ENCODE measurements at places on chromosomes 7 and 10. TPM values are rescaled to one million over a fixed set of nuclear protein-coding genes. Genes with fewer than 3 reads are reported as not detected.

- no peak for DNase-seq
Measured at GRCh38 chr10:6868036-6868725, 288.1 kb upstream of the PRKCQ start.

GRCh38 chr10:101843032-101844021 is at the start of gene KCNIP2:
Gene KCNIP2 (minus strand): TSS chr10:101843800. CDS start chr10:101843568, 232 bp downstream.
- no peak for DNase-seq

DNA sequence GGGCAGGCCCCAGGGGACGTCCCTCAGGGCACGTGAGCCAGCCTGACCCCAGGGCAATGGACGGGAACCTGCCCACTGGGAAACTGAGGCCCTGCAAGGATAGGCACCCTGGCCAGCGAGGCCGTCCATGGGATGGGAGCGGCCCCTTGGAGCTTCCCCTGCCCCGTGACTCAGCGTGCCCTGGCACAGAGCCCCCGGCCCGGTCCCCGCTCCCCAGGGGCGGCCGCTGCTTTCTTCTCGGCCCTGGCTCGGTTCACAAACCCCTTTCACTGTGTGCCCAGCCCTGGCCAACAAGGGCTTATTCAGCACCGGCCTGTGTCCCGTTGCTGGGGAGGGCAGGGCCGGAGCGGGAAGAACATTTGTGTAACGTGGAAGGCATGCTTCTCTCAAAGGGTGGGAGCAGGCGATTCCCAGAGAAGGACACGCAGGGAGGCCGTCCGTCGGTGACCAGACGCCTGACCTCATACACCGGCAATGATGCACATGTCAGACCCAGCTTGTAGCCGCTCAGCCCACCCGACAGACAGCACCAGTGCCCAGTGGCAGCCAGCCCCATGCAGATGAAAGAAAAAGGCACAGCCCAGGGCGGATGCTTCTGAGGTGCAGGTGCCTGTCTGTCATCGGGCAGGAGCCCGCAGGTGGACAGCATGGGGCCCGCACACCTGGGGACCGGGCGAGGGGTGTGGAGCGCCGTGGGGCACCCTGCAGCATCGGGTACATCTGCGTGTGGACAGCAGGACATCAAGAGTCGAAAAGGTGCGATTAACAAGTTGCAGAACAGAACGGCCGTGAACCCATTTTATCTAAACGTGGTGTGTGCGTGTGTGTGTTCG is 94.5 kb downstream of the PDGFA start:
- DNase-seq: peak; percentile 52

GRCh38 chr10:25699631-25700030 is 234.4 kb upstream of the MYO3A start:
- no peak for DNase-seq

GRCh38 chr7:4781366-4782069 is 6.1 kb downstream of the AP5Z1 start:
- DNase-seq: no peak

DNA sequence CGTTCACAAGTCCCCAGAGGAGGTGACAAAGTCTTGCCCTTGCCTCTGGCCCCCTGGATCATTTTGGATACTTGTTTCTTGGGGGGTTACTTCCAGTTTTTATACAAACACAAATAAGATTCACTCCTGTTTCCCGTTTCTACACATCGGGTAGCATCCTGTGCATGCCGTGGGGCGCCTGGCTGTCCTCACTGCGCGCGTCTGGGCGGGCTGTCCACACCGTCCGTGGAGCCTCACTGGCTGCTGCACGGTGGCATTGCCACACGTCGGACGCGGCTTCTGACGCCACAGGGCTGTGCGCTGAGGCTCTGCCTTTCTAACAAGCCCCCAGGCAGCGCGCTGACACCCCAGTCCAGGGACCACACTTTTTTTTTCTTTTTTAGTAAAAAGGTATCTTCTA is 18.4 kb downstream of the BNIP3 start:
- DNase-seq: no peak

DNA sequence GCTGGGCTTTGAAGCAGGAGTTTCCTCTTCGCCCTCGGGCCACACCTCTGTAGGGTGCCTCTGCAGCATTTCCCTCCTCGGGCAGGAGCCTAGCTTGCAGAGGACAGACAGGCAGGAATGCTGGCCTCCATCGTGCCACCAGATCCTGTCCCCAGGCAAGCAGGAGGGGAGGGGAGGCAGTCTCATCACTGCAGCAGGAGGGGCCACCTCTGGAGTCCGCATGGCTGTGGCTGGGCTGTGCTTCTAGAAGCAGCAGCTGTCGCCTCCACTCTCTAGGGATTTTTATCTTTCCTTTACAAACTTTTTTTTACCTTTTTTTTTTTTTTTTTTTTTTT is 181.4 kb downstream of the CUX1 start:
- DNase-seq: no peak

DOCK1 gene
- total RNA-seq: 29.8 TPM
